DMS153 (cell line): ENCODE measurements at places on chromosomes 12 and 14.

GRCh38 chr14:79483477-79484388, 727.6 kb downstream of the DIO2 start:
- DNase-seq: no peak

DNA sequence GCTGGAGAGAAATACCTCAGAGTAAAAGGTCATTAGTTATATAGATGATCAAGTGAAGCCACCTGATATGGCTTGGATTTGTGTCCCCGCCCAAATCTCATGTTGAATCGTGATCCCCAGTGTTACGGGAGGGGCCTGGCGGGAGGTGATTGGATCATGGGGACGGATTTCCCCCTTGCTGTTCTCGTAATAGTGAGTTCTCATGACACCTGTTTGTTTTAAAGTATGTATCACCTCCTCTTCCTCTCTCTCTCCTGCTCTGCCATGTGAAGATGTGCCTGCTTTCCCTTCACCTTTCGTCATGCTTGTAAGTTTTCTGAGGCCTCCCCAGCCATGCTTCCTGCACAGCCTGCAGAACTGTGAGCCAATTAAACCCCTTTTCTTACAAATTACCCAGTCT, 124.8 kb downstream of the FOXA1 start:
- DNase-seq: no peak

GRCh38 chr12:70785896-70786295, 134.6 kb downstream of the PTPRR start:
- no peak for DNase-seq

DNA sequence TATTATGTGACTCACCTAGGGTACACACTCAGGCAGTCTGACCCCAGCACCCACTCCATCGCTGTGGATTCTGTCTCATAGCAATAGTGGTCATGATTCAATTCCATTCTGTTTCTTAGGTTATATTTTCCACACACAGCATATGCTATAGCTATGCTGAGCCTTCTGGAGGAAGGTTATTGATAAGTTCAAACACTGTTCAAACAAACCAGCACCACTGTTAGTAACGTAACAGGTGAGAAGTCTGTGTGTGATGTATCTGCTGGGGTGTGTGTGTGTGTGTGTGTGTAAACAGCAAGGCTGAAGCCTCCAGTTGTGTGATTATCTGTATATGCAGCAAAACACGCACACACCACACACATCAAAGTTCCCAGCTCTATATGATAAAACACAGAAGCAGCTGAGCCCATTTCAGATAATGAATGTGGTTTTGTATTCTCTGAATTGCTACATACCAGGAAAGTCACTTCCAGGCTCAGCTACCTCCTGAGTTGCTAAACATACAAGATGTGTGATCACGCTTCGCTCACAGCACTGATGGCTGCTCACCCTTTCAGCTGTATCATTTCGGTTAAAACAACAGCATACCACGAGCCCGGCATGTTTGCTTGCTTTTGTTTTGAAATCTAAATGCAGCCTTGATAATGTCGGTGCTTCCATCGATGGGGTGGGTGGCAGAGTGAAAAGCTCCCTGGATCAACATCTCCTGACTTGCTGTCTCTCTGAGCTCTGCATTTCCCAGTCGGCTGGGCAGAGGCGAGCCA, 6.8 kb upstream of the SYNE3 start:
- DNase-seq: no peak

GRCh38 chr14:78758333-78758732, 588.2 kb downstream of the NRXN3 start:
- DNase-seq: peak; percentile 71

DNA sequence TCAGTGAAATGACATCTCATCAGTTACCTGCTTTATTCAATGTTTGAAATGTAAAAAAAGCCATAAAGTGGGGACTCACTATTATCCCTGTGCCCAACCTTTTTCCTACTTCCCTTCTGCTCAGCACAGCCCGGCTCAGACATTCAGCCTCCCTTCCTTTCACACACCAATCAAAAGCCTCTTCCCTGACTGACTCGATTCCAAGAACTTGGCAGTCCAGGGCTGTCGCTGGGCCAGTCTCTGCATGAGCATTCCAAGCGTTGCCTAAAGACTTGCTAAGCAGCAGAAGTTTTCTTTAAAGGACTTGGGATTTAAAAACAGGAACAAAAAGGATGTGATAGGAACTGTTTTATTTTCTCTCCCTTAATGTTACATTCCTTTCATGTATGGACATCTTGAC, 22.7 kb downstream of the ITPR2 start:
- DNase-seq: no peak

GRCh38 chr12:75390156-75390898, 562 bp upstream of the GLIPR1L2 start:
- no peak for DNase-seq

- no peak for DNase-seq
Measured at GRCh38 chr14:106120101-106120500, 593.7 kb downstream of the TMEM121 start.

DNA sequence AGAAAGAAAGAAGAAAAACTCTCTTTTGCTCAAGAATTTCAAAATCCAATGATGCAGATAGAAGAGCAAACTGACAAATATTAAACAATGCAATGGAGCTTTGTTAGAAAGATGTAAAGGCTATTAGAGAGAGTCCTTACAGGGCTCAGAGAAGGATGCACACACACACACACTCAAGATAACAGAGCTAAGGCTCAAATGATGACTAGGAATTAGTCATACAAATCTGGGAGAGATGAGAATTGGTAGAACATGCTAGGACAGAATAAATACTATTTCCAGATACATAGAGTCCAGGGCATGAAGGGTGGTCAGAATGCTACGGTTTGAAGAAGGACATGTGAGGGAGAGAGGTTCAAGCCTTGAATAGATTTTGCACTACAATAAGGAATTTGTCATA, 650.1 kb upstream of the MDGA2 start:
- no peak for DNase-seq

DNA sequence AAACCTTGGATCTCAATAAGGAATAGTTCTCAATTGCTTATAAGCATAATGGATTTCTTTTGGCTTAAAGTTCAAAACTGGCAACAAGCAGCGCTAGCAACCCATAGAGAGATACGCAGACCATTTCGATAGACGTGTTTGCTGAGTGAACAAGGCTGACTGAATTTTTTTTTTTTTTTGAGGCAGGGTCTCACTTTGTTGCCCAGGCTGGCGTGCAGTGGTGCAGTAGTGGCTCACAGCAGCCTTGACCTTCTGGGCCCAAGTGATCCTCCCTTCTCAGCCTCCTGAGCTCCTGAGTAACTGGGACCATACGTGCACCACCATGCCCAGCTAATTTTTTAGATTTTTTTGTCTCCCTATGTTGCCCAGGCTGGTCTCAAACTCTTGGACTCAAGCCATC, 1.4 kb upstream of the AKAP5 start:
- DNase-seq: no peak

GRCh38 chr12:71447691-71448132, 8.1 kb downstream of the LGR5 start:
- DNase-seq: no peak

GRCh38 chr12:62766496-62766895, 168.5 kb downstream of the PPM1H start:
- no peak for DNase-seq

DNA sequence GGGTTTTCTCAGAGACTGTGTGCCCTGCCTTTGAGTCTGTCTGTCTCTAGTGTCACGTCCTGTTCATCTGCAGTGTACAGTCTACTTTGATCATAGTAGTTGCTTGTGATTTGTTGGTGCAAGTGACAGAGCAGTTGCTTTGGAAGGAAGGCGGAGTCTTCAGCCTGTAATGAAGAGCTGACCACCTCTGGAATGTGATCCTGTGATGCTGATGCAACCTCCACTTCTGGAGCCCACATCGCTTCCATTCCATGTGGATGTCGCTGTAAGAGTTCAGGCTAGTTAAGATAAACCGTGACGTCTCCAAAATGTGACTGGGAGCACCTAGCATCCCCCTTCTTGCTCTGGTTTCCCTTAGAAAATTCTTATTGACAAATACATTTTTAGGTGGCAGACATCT, 51.8 kb downstream of the PELI2 start:
- no peak for DNase-seq

- DNase-seq: no peak
Measured at GRCh38 chr14:75428230-75429104, 645 bp downstream of the JDP2 start.

- DNase-seq: no peak
Measured at GRCh38 chr14:104387022-104388010, 192.2 kb upstream of the C14orf180 start.

DNA sequence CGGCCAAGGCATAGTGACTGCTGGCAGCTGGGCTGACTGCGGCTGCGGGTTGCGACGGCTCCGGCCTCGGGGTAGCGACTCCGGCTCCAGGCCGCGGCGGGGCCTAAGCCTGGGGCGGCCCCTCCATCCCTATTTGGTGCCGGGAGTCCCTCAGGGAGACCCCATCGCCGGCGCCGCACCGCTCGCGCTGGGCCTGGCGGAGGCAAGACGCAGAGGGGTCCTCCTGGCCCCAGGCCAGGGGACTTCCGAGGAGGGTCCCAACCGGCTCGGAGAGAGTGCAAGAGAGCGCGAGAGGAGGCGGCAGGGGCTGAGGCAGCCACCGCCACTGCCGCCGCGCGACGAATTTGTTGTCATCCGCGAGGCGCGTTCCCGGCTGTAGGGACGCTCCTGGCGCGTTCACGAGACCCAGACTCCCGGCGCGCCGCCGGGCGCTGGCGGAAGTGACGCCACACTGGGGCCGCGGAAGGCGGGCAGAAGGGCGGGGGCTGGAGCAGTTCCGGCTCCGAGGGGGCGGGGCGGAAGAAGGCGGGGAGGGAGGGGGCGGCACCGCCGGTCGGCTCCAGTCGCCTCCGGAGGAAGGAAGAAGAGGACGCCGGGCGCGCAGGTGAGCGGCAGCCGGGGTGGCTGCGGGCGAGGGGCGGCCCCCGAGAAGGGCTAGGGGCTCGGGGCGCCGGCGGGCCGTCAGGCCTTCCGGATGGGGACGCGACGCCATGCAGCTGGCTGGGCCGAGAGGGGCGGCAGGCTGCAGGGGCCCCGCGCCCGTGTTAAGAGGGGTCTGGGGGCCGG, at the start of the genes ATG2B and GSKIP:
Gene ATG2B, minus strand, starts transcription at position 377 of the 786 bp plus-strand sequence. Its CDS starts 365 bp downstream, at position 12.
Gene GSKIP, plus strand, starts transcription at position 562 of the 786 bp plus-strand sequence. CDS start 18,722 bp downstream, outside the sequence.
- peak; percentile 80 for DNase-seq

- no peak for DNase-seq
Measured at GRCh38 chr12:54616933-54617680, 17.6 kb downstream of the LACRT start.

DNA sequence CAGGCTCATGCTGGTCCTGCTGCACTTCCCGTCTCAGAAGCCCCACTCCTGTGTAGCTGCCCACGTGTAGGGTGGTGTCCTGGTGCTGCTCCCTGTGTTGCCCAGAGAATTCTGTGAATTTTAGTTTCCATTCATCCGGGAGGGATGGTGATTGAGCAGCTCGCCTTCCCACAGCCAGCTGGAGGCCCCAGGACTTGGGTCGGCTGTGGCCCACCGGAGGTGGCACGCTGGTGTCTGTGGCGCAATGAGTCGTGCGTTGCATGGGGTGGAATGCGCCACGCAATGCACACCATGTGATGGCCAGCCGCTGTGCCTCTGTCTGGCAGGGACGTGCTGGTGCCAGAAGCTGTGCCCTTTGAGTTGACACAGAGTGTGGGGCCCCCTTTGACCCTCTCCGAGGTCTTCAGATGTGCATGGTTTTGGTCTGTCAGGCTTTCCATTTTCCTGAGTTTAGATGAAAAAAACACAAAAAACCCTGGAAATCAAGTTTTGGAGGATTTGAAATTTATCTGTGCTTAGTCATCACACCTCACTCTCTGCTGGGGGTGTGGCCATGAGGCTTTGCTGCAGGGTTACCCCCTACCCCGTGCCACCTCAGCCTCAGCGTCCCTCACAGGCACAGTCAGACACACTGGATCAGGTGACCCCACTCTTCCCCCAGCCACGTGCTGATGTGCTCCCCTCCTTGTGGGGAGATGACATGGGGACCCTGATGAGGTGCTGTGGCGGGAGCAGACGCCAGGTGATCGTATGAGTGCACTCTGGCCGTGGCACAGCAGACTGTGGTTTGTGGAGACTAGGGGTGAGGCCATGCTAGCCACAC, 64.6 kb downstream of the EP400 start:
- no peak for DNase-seq

GRCh38 chr12:32903318-32903717, 6.7 kb upstream of the PKP2 start:
- no peak for DNase-seq

DNA sequence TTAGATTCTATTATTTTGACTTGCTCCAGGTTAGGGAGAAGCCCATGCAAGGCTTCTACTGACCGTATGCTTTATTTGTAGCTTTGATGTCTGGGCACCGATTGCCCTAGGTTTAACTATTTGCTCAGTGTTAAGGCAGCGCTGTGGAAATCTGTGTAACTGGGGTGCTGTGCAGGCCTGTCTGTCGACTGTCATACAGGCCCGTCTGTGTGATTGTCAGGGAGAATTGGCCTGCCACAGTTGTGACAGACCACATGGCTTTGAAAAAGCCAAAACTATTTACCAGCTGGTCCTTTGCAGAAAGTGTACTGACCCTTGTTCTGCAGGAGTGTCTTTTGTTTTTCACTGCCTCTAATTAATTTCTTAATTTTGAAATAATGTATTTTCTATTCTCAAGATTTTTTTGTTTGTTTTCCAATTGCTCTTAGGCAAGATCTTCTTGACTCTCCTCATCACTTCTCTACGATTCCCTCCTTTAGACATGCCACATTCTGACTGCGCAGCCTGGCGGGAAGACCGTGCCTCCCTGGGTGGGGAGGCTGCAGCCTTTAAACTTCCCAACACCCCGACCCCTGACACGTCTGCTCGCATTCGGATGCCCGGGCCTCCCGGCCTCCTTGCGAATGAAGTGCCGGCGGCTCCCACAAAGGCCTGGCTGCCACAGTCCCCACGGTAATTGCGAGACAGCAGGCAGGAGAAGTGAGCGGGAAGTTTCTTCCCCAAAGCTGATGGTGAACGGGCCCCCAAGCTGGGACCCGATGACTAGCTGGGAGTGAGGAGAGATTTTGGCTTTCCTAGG, 99.0 kb upstream of the EVL start:
- DNase-seq: no peak

GRCh38 chr12:123140676-123141614, 9.9 kb downstream of the PITPNM2 start:
- no peak for DNase-seq

DNA sequence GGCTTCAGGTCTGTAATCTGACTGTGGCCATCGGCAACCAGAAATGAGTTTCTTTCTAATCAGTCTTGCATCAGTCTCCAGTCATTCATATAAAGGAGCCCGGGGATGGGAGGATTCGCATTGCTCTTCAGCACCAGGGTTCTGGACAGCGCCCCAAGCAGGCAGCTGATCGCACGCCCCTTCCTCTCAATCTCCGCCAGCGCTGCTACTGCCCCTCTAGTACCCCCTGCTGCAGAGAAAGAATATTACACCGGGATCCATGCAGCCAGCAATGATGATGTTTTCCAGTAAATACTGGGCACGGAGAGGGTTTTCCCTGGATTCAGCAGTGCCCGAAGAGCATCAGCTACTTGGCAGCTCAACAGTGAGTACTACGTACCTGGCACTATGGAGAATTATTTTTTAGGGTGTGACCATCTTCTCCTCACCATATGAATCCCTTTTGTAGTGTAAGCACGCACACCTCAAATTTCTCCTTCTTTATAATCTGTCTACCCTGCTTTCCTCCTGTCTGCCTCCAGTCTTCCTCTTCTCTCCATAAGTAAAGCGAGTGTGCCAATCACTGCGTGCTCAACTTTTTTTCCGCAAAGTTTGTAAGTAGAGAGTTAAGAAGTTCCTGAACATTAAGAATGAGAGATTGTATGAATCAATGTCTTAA, at the start of gene TPH2:
Gene TPH2, plus strand, starts transcription at position 118 of the 658 bp plus-strand sequence. Its CDS starts 142 bp downstream, at position 260.
- peak; percentile 69 for DNase-seq
